ENCODE measurements at places on chromosomes 12 and 14.

- no peak for DNase-seq
These were observed 10.6 kb downstream of the CD163L1 start for GRCh38 chr12:7433276-7433822.

DNA sequence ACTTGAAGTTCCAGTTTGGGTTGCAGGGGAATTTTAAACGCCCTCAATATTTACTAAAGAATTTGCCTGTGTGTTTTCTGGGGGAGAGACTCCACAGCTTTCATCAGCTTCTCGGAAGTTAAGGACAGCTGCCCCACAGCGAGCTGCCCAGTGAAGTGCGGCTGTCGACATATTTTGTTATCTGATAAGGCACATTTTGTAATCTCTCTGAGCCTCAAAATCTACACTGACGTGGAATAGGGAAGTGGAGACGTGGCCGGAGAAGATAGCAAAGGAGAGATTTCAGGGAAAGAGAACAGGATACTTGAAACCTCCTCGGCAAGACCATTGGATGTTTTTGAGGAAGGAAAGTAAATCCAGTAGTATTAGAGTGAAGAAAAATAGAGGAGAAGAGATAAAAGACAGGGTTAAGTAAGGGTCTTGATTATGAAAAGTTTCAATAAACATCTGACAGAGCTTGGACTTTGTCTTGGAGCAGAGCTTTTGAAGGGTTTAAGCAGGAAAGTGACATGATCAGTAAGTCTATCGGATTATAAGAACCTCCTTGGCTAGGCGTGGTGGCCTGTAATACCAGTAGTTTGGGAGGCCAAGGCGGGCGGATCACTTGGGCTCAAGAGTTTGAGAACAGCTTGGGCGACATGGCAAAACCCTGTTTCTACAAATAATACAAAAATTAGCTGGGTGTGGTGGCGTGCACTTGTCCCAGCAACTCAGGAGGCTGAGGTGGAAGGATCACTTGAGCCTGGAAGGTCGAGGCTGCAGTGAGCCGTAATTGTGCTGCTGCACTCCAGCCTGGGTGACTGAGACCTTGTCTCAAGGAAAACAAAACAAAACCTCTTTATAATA is 1.1 kb downstream of the POLR3B start:
- DNase-seq: peak; percentile 63

- no peak for DNase-seq
These were observed 6.0 kb downstream of the PRMT8 start for GRCh38 chr12:3496957-3497356.

DNA sequence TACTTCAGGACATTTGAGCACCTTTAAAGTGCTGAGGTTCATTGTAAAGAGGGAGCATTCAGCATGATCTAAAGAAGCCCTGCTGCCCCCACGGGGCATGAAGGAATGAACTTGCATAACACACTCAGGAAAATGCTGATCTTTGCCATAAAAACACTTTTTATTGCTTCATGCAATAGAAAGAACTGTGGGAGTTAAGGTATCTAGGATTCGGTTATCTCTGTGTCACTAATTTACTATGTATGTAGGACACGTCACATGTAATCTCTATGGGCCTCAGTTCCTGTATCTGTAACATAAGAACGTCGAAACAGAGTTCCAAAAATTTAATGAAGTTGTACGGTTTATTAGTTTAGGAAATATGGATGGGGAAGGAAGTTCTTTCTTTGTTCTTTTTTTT is 33.0 kb downstream of the BTBD7 start:
- peak; percentile 12 for DNase-seq

DNA sequence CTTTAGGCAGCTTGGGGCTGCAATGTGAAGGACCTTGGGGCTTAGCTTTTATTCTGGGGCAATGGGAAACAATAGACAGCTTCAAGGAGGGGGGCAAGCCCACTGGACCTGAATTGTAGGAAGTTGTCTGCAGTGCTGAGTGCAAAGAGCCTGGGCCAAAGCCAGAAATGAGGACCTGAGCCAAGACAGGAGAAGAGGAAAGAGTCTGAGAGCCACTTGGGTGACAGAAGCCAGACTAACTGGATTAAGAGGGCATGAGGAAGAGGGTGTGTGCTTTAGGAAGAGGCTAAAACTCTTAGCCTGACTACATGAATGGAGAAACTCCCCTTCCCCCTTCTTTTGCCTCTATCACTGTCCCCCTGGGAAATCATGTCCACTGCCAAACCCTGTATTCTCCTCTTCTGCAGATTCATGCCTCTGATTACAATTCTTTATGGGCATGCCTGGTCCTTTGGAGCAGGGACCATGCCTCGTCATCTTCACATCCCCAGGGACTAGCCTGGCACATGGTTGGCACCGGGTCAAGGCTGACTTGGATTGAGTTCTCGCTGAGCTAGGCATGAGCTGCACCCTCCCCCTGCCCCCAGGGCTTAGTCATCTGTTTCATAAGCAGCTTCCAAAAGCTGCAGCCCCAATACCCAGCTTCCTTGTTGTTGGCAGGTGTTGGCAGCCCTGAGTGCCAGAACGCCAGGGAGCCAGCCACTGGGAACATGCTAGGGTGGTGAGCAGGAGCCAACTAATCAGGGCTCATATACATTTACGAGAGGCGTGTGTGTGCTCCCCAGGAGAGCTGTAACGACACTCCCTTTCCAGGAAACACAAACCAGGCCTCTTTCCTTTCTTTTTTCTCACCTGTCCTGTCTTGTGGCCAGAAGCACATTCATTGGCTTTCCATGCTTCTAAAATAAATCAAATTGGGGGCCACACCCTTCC is 27.7 kb upstream of the JDP2 start:
- DNase-seq: peak; percentile 67

GRCh38 chr12:50606675-50607375 is 102.0 kb downstream of the DIP2B start:
- DNase-seq: no peak

DNA sequence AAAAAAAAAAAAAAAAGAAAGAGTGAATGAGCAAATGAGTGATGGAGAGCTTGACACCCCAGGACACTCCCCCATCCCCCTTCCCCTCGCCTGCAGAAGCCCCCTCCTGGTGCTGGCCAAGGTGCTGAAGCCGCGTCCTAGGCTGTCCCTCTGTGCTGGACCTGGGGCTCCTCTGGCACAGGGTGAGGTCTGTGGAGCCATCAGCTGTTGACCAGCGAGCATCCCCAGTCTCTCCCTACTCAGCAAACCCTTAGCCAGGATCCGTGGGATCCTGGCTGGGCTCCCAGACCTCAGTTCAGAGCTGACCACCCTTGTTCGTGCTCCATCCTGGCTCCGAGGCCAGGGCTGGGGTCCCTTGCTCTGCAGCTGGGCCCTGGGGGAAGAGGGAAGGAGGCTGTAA is 5.4 kb upstream of the KIF26A start:
- DNase-seq: no peak

- no peak for DNase-seq
These were observed 76.6 kb downstream of the TUNAR start for GRCh38 chr14:95953111-95953724.

- peak; percentile 63 for DNase-seq
These were observed 2.0 kb downstream of the BHLHE41 start for GRCh38 chr12:26122681-26123481.

GRCh38 chr14:69398818-69399210 is 322 bp downstream of the SLC39A9 start:
- no peak for DNase-seq

DNA sequence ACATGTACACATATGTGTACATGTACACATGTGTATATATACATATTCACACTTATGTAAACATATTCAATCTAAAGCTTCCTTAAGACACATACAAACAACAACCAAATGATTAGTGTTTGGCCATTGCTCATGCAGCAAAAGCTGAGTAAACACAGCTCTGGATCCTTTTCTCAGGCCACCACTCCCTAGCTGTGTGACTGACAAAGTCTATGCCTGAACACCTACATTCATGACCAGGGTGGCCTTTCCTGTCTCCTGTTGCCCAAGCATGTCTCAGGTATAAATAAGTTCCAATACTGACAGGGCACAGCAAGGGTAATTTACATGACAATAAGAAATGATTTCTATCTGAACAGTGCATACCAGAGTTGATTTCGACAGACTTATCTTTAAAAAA is 1.4 kb upstream of the PTPRO start:
- no peak for DNase-seq

- DNase-seq: no peak
These were observed at the start of gene APOF for GRCh38 chr12:56362130-56363059. Gene APOF (minus strand): TSS chr12:56362857. CDS start chr12:56362745, 112 bp downstream.

- DNase-seq: peak; percentile 52
These were observed 347 bp downstream of the SYNDIG1L start for GRCh38 chr14:74425525-74426201.

DNA sequence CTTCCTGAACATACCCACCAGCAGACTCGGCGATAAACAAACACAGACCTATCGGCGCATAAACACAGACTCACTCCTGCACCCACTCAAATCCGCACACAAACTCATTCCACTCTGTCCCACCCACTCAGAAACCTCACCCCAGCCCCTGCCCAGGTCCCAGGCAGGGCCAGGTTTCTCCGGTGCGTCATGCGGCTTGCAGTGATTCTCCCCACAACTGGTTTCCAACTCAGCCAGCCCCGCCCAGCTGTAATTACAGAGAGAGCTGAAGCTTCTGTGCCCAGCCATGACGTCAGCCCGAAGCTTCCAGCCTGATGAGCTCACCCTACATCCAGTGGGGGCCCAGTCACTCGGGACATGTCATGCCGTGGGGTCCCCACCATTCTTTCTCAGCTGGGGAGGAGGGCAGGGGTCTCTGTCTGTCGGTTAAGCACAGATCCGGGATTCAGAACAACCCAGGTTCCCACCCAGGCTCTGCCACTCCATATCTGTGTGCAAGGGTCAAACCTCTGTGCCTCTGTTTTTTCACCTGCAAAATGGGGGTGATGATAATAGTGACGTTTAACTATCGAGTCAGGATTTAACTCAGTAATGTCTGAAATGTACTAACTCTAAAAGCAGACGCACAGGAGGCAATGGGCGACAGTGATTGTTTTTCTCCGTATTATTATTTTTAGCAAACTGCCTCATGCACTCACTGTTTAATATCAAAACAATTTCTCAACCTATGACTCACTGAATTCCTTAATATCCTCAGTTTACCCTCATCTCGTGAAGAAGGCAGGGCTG is 2.3 kb upstream of the HSPB8 start:
- DNase-seq: no peak

DNA sequence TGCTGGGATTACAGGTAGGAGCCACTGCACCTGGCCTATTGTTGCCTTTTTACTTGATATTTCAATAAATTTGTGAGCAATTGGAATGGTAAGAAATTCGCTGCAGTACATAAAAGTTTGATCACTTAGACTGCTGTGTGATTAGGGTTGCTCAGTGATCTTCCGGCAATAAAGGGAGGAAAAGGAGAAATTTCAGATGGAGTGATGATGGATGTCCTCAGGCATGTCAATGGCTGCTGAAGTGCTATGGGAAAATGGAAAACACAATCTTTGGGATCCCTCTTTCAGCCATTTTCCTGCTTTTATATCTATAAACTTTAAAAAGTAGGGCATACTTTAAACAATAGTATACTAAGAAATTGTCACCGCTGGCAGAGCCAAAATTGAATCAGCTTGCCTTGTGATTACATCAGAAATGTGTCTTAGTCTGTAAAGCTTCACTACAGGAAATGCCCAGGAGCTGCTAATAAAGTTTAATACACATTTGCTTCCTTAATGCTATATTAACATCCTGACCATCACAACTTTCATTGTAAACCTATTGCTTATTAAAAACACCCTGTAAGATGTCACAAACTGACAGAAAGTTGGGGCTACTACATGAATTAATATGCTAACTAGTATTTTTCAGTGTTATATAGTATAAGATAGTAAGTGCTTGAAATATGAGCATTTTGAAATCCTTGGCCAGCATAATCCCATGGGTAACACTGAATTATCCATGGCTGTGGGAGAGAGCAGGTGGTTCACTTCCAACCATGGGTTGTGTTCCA is 13.7 kb upstream of the FBXL14 start:
- DNase-seq: peak; percentile 60

- DNase-seq: peak; percentile 35
These were observed 151.5 kb downstream of the ATXN7L3B start for GRCh38 chr12:74689071-74689655.

GRCh38 chr14:81686512-81686911 is 152.9 kb upstream of the SEL1L start:
- no peak for DNase-seq

DNA sequence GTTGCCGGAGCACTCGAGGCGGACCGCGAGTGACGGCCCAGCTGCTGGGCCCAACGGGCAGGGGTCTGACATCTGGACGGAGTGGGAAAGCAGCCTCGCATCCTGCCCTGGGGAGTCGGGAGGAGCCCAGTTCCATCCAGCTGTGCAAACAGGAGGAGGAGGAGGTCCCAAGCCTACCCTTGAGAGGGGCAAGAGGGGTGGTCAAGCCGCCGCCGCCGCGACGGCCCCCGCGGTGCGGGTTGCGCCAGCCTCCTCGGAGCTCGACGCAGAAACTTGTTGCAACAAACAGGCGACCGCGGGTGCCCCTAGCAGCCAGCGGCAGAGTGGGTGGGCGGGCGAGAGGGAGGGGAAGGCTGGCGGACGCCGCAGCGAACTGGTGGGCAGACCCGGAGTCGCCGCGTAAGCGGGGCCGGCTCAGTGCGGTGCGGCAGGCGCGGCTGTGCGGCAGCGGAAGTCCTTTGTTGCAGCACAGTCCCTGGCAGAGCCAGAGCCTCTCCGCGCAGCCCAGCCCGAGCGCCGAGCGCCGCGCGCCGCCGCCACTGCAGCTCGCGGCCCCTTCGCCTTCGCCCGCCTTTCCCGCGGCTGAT is at the start of gene ZBTB1:
ZBTB1 (plus strand) TSS at position 461 of the 587 bp plus-strand sequence. CDS start 16,735 bp downstream, outside the sequence.
- peak; percentile 92 for DNase-seq

DNA sequence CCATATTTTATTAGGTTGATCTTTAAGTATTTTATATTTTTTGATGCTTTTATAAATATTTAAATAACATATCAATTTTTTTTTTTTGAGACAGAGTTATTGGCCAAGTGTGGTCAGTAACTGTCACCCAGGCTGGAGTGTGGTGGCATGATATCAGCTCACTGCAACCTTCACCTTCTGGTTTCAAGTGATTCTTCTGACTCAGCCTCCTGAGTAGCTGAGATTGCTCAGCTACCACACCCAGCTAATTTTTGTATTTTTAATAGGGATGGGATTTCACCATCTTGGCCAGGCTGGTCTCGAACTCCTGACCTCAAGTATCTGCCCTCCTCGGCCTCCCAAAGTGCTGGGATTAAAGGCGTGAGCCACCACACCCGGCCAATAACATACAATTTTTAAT is 71.1 kb downstream of the FUT8 start:
- no peak for DNase-seq

DNA sequence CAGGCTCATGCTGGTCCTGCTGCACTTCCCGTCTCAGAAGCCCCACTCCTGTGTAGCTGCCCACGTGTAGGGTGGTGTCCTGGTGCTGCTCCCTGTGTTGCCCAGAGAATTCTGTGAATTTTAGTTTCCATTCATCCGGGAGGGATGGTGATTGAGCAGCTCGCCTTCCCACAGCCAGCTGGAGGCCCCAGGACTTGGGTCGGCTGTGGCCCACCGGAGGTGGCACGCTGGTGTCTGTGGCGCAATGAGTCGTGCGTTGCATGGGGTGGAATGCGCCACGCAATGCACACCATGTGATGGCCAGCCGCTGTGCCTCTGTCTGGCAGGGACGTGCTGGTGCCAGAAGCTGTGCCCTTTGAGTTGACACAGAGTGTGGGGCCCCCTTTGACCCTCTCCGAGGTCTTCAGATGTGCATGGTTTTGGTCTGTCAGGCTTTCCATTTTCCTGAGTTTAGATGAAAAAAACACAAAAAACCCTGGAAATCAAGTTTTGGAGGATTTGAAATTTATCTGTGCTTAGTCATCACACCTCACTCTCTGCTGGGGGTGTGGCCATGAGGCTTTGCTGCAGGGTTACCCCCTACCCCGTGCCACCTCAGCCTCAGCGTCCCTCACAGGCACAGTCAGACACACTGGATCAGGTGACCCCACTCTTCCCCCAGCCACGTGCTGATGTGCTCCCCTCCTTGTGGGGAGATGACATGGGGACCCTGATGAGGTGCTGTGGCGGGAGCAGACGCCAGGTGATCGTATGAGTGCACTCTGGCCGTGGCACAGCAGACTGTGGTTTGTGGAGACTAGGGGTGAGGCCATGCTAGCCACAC is 64.6 kb downstream of the EP400 start:
- no peak for DNase-seq
